Pancreas (tissue), 10 donors: ENCODE measurements at places on chromosomes 5 and 9. TPM values are rescaled to one million over a fixed set of nuclear protein-coding genes. Genes with fewer than 3 reads are reported as not detected.

The FAM153A gene
- total RNA-seq: 6.7 TPM

The TMEM252 gene
- not detected for total RNA-seq

The GPX3 gene
- 74.4 TPM for total RNA-seq

The OR1L8 gene
- not detected for total RNA-seq

The ZBED3 gene
- total RNA-seq: 10.6 TPM

The NINJ1 gene
- 15.6 TPM for total RNA-seq

The GARIN3 gene
- not detected for total RNA-seq
